Fibroblast of skin of right biceps (primary cell): ENCODE measurements at places on chromosomes 7 and 10.

GRCh38 chr10:116829711-116830110 is 19.6 kb upstream of the ENO4 start:
- DNase-seq = no peak

GRCh38 chr10:126959906-126960685 is 54.9 kb downstream of the DOCK1 start:
- no peak for DNase-seq

- no peak for DNase-seq
These were observed 96.8 kb downstream of the TCERG1L start for GRCh38 chr10:131214521-131215244.

- no peak for DNase-seq
These were observed 663.2 kb upstream of the ANKRD30A start for GRCh38 chr10:36462194-36462593.

DNA sequence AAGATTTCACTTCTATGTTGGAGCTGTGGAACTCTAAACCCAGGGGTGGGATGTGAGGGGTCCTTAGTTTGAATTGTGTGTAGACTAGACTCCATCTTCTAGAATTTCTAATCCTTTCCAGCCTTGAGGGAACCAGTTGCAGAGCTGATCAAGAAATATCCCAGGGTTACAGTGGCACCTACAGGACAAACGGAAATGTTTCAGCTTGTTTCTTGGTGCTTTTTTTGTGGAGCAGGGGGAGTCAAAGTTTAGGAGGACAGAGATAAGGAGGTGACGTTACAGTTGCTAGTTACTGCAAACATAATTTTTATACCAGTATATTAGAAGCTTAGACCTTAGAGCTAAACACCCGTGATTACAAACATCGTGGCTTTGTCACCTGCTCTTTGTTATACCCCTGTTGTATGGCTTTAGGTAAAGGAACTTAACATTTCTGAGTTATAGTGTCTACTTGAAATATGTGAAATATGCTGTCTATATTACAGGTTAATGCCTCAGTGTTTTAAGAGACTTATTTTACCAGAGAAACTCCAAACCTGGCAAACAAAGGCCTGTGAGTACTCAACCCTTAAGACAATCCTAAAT is 84.5 kb upstream of the DYNC1I1 start:
- DNase-seq = peak; percentile 23

DNA sequence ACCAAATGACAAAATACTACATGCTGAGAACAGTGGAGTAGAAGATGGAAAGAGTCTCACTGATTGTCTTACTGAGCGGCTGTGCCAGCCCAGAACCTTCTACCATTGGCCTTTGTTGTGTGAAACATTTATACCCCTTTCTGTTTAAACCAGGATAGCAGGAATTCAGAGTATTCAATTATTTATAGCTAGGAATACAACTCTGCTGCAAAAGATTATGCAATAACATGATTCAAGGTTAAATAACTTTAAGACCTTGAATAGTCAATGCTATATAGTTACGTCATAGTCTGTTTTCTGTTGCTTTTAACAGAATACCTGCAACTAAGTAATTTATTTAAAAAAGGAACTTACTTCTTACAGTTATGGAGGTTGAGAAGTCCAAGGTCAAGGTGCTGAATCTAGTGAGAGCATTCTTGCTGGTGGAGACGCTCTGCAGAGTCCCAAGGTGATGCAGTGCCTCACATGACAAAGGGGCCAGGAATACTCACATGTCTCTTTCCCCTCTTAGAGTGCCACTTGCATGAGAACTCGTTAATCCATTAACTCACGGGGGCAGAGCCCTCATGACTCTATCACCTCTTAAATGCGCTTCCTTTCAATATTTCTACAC is 371.8 kb downstream of the MDFIC start:
- peak; percentile 38 for DNase-seq

GRCh38 chr10:73644767-73645166 is 3.5 kb upstream of the MYOZ1 start:
- DNase-seq = no peak

DNA sequence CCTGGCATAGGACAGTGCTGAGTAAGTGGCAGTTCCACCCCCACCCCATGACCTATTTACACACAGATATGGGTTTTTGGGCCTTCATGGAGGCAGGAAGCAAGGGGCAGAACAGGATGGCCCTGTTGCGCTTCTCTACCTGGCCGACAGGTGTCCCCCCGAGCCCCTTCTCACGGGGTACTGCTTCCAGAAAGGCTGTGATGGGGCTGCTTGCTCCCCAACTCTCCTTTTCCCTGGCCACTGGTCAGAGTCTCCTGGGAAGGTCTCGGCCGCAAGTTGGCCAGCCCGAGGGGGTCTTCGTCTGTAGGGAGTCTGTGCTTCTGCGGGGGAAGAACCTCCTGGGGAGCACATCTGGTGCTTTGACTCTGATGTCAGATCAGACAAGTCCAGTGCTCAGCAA is 139.8 kb upstream of the TNS3 start:
- no peak for DNase-seq

DNA sequence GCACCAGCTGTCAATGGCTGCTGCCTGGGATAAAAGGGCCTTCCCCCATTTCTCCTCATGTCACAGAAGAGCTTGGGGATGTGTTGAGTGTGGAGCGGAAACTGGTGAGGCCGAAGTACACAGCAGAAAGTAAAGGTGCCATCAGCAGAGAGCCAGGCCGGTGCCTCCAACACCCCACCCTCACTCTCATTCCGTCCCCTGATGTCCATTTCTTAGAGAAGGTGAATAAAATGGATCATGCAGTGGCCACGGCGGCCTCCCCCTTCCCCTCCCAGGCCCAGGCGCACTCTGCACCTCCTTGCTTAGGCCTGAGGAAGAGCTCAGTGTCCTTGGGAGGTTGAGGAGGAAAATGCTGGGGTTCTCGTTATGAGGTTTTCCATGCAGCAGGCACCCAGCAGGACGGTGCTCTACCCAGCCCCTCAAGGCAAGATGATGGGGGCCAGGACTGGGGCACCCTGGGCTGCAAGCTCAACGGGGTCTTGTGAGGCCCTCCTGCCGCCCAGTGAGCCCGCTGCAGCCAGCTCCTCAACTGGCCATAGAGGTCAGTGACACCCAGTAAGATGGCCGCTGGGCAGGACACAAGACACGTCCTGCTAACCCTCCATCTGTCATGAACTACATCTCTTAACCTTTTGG is 163.9 kb downstream of the ADARB2 start:
- DNase-seq = no peak

GRCh38 chr7:24936121-24936824 is 43.7 kb downstream of the OSBPL3 start:
- DNase-seq = peak; percentile 34

GRCh38 chr7:47400001-47400400 is 181.9 kb downstream of the TNS3 start:
- no peak for DNase-seq

- DNase-seq = no peak
These were observed 20.3 kb downstream of the BMS1 start for GRCh38 chr10:42802876-42803275.

GRCh38 chr10:119480667-119481066 is 61.9 kb downstream of the RGS10 start:
- no peak for DNase-seq

DNA sequence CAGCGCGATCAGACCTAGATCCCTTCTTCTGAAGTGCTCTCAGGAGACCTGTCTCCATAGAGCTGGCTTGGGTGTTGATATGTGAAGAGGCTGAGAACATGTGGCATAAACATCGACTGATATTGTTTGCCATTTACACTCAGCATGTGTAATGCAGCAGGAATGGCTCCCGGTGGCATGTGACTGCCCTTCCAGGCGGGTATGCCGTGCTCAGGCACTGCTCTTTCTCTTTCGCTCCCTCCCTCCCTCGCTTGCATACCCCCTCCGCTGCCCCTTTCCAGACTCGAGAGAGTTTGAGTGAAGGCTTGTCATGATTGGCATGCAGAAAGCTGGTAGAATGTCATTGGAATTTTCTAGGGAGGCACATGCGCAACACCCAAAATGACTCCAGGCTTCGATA is 107.3 kb upstream of the PDCD4 start:
- DNase-seq = no peak

GRCh38 chr7:150447966-150448788 is 2.3 kb upstream of the GIMAP8 start:
- no peak for DNase-seq

DNA sequence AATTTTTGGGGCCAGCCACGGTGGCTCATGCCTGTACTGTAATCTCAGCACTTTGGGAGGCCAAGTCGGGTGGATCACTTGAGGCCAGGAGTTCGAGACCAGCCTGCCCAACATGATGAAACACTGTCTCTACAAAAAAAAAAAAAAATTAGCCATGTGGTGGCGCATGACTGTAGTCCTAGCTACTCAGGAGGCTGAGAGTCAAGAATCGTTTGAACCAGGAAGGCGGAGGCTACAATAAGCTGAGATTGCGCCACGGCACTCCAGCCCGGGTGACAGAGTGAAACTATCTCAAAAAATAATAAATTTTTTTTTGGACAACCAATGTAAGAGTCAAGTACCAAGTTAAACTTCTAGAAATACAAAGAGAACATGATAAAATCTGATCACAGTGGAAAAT is 164.6 kb downstream of the AVL9 start:
- DNase-seq = no peak

DNA sequence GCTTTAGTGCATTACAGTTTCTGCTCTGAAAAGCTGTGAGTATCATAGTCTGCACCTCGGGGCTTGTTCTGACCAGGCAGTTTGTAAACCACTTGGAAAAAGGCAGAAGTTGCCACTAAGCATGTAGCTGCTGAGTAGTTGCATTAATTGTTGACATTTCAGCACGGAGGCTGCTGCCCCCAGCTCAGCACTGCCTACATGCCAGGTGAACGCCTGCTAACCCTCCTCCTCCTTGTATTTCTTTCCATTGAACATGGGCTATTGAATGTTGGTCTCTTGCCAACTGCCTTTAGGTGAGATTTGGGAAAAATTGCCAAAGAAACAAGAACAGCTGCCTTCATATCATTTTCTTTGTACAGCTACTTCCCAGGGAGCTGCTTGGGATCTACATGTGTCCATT is 164.2 kb downstream of the RAPGEF5 start:
- no peak for DNase-seq

GRCh38 chr7:99115379-99115778 is 28.5 kb downstream of the SMURF1 start:
- DNase-seq = no peak

GRCh38 chr10:61912981-61913380 is 11.5 kb downstream of the ARID5B start:
- no peak for DNase-seq

GRCh38 chr7:116525298-116525912 is 569 bp downstream of the CAV1 start:
- no peak for DNase-seq

GRCh38 chr7:4556868-4557793 is 125.0 kb upstream of the FOXK1 start:
- no peak for DNase-seq

DNA sequence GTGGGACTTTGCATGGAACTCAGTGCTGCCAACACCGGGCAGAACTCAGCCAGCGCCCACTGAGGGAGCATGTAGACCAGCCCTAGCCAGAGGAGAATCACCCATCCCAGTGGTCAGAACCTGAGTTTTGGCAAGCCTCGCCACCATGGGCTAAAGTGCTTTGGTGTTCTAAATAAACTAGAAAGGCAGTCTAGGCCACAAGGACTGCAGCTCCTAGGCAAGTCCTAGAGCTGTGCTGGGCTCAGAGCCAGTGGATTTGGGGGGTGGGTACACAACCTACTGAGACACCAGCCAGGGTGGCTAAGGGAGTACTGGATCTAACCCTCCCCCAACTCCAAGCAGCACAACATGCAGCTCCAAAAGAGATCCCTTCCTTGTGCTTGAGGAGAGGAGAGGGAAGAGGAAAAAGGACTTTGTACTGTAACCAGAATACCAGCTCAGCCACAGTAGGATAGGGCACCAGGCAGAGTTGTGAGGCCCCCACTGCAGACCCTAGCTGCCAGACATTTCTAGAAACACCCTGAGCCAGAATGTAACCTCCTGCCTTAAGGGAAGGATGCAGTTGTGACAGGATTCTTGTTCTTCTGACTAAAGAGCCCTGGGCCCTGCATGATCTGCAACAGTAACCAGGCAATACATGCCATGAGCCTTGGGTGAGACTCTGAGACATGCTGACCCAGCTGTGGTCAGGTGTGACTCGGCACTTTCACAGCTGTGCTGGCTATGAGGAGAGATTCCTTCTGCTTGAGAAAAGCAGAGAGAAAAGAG is 24.4 kb downstream of the GSDME start:
- peak; percentile 80 for DNase-seq

DNA sequence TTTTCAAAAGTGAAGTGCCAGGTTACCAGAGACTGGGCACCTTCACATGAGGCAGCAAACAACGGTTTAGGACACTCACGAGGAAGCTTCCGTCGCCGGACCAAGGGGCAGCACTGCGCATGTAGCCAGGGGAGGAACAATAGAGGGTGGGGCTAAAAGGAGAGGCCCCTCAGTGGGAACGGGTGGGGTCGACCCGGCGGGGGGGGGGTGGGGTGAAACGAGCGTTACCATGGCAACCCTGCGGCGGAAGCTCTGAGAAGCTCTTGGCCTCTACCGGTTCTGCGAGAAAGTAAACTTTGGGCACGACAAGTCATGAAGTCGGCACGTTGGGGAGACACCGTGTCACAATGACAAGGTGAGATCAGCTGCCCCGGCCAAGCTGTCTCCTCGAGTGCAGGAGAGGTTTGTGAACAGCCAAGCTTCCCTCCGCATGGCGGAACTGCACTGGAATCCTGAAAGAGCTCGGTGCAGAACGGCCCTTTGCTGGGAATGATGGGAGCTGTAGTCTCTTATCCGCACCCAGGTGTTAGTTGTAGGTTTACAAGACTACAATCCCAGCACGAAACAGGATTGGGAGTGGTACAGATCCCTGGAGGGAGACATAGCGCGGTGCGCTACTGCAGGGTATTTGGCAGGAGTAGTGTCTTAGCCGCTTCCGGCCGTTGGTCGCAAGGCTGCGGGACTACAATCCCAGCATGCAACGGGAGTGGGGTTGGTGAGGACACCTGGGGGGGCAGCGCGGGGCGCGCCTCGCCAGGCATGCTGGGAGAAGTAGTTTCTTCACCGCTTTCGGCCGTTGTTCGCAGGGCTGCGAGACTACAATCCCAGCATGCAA is 72.8 kb upstream of the ZNF722 start:
- DNase-seq = no peak

DNA sequence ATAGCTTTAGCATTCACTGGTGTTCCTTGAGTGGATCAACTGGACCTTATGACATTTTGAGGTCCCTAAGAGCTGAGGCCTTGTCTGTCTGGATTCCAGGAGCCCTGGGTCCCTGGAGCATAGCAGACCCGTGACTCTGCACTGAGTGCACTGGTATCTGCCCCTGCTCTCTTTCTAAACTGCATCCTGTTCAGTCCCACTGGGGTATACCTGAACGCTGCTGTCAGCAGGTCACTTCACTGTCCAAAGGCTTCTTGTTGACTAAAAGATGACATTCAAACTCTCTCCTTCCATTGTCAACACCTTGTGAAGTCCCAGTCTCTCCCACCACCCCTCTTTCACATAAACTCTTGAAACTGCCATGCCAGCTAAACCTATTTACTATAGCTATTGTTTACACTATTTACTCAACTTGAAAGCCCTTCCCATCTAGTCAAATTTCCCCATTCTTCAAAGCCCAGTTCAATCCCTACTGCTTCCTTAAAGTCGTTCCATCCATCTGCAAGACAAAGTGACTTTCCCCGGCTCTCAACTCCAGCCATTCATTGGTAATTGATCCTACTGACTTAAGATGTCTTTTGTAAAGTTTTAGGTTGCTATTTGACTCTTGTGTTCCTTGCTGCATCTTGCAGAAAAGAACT is 523.3 kb downstream of the KCNMA1 start:
- DNase-seq = no peak
